ENCODE measurements at places on chromosomes 11 and 22. TPM values are rescaled to one million over a fixed set of nuclear protein-coding genes. Genes with fewer than 3 reads are reported as not detected.
A peak's percentile ranks its signal among the peaks of the same experiment; 100 is the strongest.

DNA sequence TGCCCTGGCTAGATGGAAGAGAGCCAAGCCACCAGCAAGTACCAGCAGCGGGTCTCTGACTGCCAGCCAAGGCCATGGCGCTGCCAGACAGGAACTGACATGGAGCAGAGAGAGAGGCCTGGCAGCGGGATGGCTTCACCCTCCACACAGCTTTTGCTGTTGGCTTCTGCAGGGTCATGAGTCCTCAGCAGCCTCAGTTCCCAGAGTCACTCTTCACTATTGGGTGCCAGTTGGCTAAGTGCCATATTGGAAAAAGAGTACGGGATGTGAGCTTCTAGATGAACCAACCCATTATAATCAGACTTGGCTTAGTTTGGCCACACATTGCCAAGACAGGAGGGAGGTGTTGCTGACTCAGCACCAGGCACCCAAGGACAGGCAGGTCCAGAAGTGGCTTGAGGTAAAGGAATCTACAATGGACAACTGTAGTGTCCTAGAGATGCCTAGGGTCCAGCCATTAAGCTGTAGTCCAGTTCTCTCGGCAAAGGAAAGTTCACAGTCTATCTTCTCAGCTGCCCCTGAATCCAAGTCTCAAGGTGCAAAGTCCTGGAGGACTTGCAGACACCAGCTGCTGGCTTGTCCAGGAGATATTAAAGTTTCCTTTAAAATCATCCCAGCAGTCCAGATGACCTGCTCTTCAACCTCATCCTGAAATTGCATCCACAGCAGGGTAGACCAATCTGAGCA lies 40.7 kb upstream of the POU2AF1 start:
- DNase-seq, result no peak
- no peak overlapping the region for H3K27ac ChIP-seq
- no peaks in the 10 kb centered on the region for H3K36me3 ChIP-seq
- H3K27me3 ChIP-seq, result no peaks in the 10 kb centered on the region

GRCh38 chr11:11422411-11423128 lies 69.5 kb upstream of the CSNK2A3 start:
- no peaks in the 10 kb centered on the region for H3K27me3 ChIP-seq
- DNase-seq, result no peak
- no peaks in the 10 kb centered on the region for H3K4me1 ChIP-seq

GRCh38 chr11:97110376-97110775 lies 720.6 kb downstream of the JRKL start:
- H3K36me3 ChIP-seq, result no peaks in the 10 kb centered on the region
- no peak overlapping the region for H3K4me3 ChIP-seq
- no peak for DNase-seq
- H3K27me3 ChIP-seq, result no peaks in the 10 kb centered on the region

DNA sequence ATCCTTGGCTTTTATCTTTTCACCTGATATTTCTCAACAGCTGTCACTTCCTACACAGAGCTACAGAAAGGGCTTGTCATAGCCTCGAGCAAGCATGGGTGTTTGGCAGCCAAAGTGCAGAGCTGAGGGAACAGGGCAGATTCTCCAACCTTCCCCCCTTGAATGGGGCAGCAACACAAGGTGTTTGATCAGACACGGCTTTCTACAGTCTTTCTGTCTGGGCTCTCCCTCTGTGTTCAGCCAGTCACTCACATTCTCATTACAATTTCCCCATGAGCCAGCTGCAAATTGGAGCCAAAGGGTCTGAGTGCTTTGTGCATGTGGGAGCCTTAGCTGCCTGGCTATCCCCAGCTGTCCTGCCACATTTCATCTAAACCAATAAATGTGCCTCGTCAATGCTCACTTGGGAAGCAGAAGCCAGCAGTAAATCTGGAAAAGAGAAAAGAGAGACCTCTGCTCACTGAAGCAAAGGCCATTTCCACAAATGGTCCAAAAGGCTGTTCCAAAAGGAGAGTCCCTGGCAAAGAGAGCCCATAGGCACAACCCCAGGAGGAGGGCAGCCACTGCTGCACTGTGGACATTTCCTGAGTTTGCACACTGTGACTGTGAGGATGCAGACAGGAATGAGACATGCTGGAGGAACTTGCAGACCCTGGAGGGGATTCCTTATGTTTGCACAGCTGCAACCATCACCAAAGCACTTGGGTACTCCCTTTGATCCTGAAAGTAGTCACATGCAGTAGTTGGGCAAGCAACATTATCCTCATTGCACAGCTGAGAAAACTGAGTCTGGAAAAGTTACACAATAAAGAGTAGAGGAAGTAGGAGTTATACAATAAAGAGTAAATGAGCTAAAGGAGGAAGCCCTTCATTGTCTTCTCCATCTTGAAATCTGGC lies 186.8 kb downstream of the FAM181B start:
- no peak overlapping the region for H3K4me3 ChIP-seq
- H3K4me1 ChIP-seq, result no peaks in the 10 kb centered on the region
- H3K27me3 ChIP-seq, result no peaks in the 10 kb centered on the region
- no peak overlapping the region for H3K27ac ChIP-seq
- DNase-seq, result no peak
- no peaks in the 10 kb centered on the region for H3K36me3 ChIP-seq

DNA sequence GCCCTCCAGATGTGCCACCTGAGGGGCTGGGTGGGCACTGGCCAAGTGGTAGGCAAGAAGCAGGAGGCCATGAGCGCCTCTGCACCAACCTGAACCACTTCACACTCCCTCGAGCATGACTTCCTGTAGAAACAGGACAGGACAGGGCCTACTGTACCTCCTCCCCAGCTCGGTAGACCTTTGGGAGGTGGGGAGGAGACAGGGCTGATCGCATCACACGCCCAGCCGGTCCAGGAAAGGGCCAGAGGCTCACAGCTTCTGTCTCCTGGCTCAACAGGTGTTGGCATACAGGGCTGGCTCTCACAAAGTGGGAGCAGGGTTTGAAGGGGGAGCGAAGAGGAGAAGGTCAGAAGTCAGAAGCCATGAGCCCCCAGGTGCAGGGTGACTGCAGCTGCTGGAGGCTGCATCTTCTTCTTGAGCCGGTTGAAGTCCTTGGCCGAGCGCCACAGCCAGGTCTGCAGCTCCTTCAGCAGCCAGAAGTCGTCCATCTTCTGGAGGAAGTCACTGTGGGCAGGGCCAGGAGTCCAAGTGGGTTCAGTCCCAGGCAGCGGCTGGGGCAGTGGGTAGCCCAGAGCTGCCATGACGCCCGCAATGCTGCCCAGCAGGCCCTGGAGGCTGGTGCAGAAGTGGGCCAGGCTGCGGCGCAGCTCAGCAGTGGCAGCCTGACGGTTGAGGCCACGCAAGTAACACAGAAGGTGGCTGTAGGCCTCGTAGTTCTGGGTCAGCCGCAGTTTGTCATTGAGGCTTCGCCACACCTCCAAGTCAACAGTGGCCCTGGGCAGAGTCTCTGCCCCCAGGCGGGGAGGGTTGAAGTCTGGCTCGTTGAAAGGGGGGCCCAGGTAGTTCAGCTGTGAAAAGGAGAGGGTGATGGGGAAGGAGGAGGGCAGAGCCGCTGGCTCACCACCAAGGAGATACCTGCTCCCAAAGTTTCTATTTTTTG lies 8.3 kb downstream of the CLCF1 start:
- no peak for DNase-seq
- H3K4me3 ChIP-seq, result no peak overlapping the region
- H3K36me3 ChIP-seq, result no peaks in the 10 kb centered on the region
- no peak overlapping the region for H3K27ac ChIP-seq

DNA sequence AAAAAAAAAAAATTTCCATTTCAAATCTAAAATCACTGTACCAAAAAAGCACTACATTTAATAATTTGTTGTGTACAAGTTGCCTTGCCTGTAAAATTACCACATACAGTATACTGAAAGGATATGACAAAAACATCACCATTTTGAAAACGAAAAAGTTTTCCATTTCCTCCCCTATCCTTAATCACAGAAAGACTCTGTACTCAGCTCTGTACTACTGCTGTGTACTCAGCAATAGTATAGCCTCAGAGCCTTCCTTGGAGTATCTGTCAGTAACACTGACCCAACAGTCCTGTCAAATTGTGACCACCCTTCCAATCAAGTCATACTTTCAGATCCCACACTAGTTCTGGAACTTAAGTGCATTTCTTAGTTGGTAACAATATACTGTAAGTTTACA lies 48.0 kb downstream of the CELF1 start:
- peaks cover 16% of the 10 kb centered on the region for H3K36me3 ChIP-seq
- DNase-seq, result no peak
- no peak overlapping the region for H3K27ac ChIP-seq
- no peak overlapping the region for H3K4me3 ChIP-seq
- peaks cover 25% of the 10 kb centered on the region for H3K4me1 ChIP-seq

- no peak overlapping the region for H3K4me3 ChIP-seq
- H3K4me1 ChIP-seq, result no peaks in the 10 kb centered on the region
- H3K27me3 ChIP-seq, result peaks cover 2% of the 10 kb centered on the region
- no peak for DNase-seq
- H3K36me3 ChIP-seq, result no peaks in the 10 kb centered on the region
- no peak overlapping the region for H3K27ac ChIP-seq
Measured at GRCh38 chr11:121672630-121673487, 220.1 kb upstream of the SORL1-AS1 start.

DNA sequence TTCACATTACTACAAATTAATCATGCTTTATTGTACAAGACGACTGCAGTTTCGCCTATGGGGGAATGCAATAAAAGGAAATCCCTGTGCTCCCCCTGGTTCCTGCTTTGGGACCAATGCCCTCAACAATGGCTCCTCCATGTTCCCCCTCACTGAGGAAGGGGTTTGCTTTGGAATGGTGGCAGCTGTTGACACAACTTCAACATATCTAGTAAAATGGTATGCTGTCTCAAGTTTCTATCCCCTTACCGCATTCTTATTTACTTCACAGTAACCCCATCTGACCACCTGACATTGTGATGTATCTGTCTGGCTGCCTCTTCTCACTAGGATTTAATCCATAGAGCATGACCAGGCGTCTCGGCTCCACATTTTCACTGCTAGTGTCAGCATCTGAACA lies 48.8 kb downstream of the PIWIL3 start:
- no peaks in the 10 kb centered on the region for H3K36me3 ChIP-seq
- H3K27me3 ChIP-seq, result peaks cover 8% of the 10 kb centered on the region
- H3K4me1 ChIP-seq, result no peaks in the 10 kb centered on the region
- DNase-seq, result no peak
- no peak overlapping the region for H3K27ac ChIP-seq

GRCh38 chr11:8908099-8908498 lies 2.9 kb upstream of the AKIP1 start:
- peak overlapping the region; percentile 70 for H3K4me3 ChIP-seq
- H3K27me3 ChIP-seq, result no peaks in the 10 kb centered on the region
- H3K27ac ChIP-seq, result no peak overlapping the region
- no peaks in the 10 kb centered on the region for H3K36me3 ChIP-seq
- peaks cover 17% of the 10 kb centered on the region for H3K4me1 ChIP-seq
- no peak for DNase-seq

GRCh38 chr11:88404932-88405710 lies 67.6 kb upstream of the CTSC start:
- H3K4me3 ChIP-seq, result no peak overlapping the region
- no peak for DNase-seq
- H3K27me3 ChIP-seq, result no peaks in the 10 kb centered on the region

GRCh38 chr22:42228483-42228882 lies 42.0 kb downstream of the TCF20 start:
- peaks cover 9% of the 10 kb centered on the region for H3K4me1 ChIP-seq
- H3K27ac ChIP-seq, result no peak overlapping the region
- H3K4me3 ChIP-seq, result no peak overlapping the region
- no peaks in the 10 kb centered on the region for H3K36me3 ChIP-seq
- DNase-seq, result no peak
- no peaks in the 10 kb centered on the region for H3K27me3 ChIP-seq

The IFITM1 gene
- 1,544 TPM for polyA plus RNA-seq

The CYP2D6 gene
- polyA plus RNA-seq, result not detected

The RTN4R gene
- 1.2 TPM for polyA plus RNA-seq

The TEAD1 gene
- polyA plus RNA-seq, result not detected

The SLC16A8 gene
- not detected for polyA plus RNA-seq

The CCDC89 gene
- polyA plus RNA-seq, result not detected

All from CD4-positive, CD25-positive, alpha-beta regulatory T cell (primary cell).